ENCODE measurements at places on chromosomes 2 and 18.
A peak's percentile ranks its signal among the peaks of the same experiment; 100 is the strongest.

DNA sequence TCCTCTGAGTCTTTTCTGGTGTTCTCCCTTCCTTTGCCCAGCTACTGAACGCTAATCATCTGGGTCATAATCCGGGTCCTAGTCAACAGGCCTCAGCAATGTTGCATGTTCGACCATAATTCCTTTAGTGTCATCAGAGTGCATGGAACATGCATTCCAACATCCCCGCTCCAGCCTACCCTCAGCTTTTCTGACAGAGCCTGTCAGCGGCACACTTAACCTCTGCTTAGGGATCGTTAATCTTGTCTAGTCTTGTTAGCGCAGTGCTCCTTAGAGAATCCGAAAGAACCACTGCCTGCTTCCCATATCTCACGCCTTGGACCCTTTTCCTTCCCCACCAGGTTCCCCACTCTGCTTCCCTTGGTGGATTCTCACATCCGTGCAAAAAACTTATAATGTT lies 767.9 kb upstream of the ID2 start:
- H3K27me3 ChIP-seq, result no peaks in the 10 kb centered on the region
- no peak overlapping the region for H3K4me3 ChIP-seq
- H3K27ac ChIP-seq, result no peak overlapping the region
- no peak for DNase-seq
- no peaks in the 10 kb centered on the region for H3K4me1 ChIP-seq
- H3K36me3 ChIP-seq, result no peaks in the 10 kb centered on the region

GRCh38 chr2:175690113-175690837 lies 311.8 kb downstream of the LNPK start:
- DNase-seq, result peak; percentile 7
- no peaks in the 10 kb centered on the region for H3K4me1 ChIP-seq
- H3K27ac ChIP-seq, result no peak overlapping the region

DNA sequence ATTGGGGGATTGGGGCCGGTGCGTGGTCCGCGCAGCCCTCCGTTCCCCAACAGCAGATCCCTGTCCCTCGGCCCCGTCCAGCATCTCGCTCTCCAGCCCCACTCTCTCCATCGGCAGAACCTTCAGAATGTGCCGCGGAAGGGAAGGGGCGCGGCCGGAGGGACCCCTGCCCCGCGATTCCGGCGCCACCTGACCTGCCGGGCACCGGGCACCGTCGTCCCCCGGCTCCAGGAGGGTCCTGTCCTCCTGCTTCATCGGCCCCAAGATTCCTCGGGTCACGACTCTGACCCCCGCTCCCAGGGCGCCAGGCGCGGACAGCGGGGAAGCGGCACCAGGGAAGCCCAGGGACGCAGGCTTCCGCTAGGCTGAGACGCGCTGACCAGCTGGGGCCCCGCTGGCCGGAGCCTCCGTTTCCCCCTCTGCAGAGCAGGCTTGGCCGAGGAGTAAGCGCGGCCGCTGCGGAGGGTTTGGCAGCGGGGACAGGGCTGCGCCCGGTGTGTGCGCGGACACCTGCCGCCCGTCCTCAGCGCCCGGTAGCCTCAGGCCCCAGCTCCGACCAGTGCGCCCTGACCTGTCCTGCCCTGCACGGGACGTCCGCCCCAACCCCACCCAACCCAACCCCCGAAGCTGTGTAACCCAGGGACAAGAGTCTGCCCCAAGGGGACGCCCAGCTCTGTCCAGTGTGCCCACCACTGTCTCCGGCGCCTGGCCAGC lies 16.8 kb upstream of the BOK start:
- H3K27ac ChIP-seq, result no peak overlapping the region
- peaks cover 2% of the 10 kb centered on the region for H3K4me1 ChIP-seq
- no peak overlapping the region for H3K4me3 ChIP-seq
- H3K27me3 ChIP-seq, result peaks cover 26% of the 10 kb centered on the region
- H3K36me3 ChIP-seq, result no peaks in the 10 kb centered on the region

- no peak overlapping the region for H3K27ac ChIP-seq
- H3K36me3 ChIP-seq, result no peaks in the 10 kb centered on the region
- DNase-seq, result no peak
- no peaks in the 10 kb centered on the region for H3K27me3 ChIP-seq
These were observed 106.8 kb upstream of the RND3 start for GRCh38 chr2:150594299-150594698.

- no peaks in the 10 kb centered on the region for H3K27me3 ChIP-seq
- H3K4me3 ChIP-seq, result peak overlapping the region; percentile 76
- peaks cover 31% of the 10 kb centered on the region for H3K36me3 ChIP-seq
- H3K27ac ChIP-seq, result peak overlapping the region; percentile 94
- DNase-seq, result no peak
These were observed 98.4 kb downstream of the ZFP36L2 start for GRCh38 chr2:43127941-43128558.

DNA sequence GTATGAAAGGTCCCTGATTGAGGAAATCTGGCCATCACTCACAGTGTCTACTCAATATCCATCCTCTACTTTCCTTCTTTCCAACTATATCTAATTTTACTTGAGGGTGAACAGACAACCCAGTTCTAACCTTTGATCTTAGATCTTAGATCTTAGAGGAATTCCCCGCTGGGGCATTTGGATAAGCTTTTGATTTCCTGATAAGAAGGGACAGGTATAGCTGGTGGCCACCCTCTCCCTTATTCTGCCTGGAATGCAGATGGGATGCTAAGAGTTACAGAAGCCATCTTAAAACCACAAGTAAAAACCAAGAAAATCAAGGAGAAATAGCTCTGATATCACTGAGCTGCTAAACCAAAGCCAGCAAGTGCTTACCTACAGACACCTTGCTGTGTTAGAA lies 77.2 kb upstream of the ACSL3 start:
- no peaks in the 10 kb centered on the region for H3K36me3 ChIP-seq
- no peak for DNase-seq
- H3K4me1 ChIP-seq, result no peaks in the 10 kb centered on the region

GRCh38 chr18:46429649-46430224 lies 227.3 kb downstream of the LOXHD1 start:
- no peak overlapping the region for H3K4me3 ChIP-seq
- H3K27ac ChIP-seq, result no peak overlapping the region
- H3K36me3 ChIP-seq, result no peaks in the 10 kb centered on the region
- H3K4me1 ChIP-seq, result no peaks in the 10 kb centered on the region

DNA sequence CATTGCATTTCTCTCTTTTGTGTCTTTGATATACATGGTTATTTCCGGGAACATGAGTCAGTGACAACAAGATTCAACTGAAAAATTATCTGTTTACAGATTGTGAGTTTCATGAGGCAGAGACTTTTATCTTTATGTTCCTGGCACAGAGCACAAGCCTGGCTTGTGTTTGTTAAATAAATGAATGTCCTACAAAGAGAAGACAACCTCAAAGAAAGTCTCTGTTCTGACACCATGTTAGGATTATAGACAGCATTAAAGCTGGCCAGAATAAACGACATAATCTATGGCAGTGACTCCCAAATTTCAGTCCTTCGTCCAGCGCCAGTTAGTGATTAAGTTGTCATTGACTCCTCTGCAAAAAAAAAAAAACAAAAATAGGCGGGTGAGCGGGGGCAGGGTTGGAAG lies 97.4 kb upstream of the DNAJC10 start:
- H3K4me1 ChIP-seq, result no peaks in the 10 kb centered on the region
- no peaks in the 10 kb centered on the region for H3K36me3 ChIP-seq
- no peak overlapping the region for H3K4me3 ChIP-seq
- DNase-seq, result no peak
- H3K27me3 ChIP-seq, result peaks cover 21% of the 10 kb centered on the region

- H3K27me3 ChIP-seq, result no peaks in the 10 kb centered on the region
- H3K4me3 ChIP-seq, result no peak overlapping the region
- H3K4me1 ChIP-seq, result no peaks in the 10 kb centered on the region
- H3K36me3 ChIP-seq, result no peaks in the 10 kb centered on the region
These were observed 91.5 kb upstream of the PARD3B start for GRCh38 chr2:204453730-204454167.

- peak overlapping the region; percentile 92 for H3K4me3 ChIP-seq
- peak overlapping the region; percentile 96 for H3K27ac ChIP-seq
- no peak for DNase-seq
- H3K4me1 ChIP-seq, result peaks cover 41% of the 10 kb centered on the region
- H3K36me3 ChIP-seq, result peaks cover 21% of the 10 kb centered on the region
These were observed 1.4 kb downstream of the PSME4 start for GRCh38 chr2:53969285-53969967.

DNA sequence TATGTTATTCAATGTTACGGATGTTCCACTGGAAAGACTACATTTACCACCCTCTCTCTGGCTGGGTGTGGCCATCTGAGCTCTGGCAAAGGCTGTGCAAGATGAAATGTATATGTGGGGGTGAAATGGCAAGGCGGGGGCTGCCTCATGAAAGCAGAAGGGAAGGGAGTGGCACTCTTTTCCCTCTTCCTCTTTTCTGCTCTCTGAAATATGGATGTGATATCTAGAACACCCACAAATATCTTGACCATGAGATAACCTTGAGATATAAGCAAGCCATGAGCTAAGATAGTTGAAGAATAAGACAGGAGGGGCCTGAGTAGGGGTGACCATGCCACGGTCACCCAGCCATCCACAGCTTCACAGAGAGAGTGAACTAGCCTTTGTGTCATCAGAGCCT lies 367.8 kb upstream of the ID2 start:
- no peaks in the 10 kb centered on the region for H3K27me3 ChIP-seq
- H3K36me3 ChIP-seq, result peaks cover 1% of the 10 kb centered on the region
- H3K4me1 ChIP-seq, result peaks cover 71% of the 10 kb centered on the region
- no peak overlapping the region for H3K4me3 ChIP-seq
- DNase-seq, result no peak

DNA sequence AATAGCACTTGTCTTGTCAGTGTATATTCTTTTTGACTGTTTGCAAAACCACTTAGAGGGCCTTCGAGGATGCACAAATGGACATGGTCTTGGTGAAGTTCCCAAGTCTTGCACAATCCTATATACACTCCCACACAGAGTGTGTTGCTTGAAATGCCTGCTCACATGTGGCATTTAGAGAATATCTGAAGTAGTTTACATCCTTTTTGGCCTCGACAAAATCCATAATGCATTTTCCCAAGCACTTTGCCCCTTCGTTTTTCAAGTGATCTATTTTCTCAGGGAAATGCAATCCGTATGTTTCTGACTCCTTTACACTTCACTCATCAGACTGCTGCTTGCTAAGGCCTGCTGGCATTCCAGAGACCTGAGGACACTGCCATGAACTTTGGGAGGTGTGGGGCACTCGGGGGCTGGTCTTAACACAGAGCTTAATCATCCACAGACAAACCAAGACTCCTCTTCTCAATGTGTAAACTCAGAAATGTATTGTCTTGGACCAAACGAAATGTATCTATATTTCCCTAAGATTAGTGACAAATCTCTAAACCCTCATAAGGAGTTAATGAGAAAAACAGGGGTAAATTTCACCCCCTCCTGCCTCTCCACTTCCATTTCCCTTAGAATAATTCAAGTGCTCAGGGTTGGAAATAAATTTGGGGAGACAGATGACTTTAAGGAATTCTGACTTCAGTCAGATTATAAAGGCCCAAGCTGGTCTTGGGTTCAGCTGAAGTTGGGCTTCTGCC lies 219.3 kb upstream of the APCDD1 start:
- DNase-seq, result no peak
- H3K36me3 ChIP-seq, result no peaks in the 10 kb centered on the region
- no peaks in the 10 kb centered on the region for H3K4me1 ChIP-seq
- H3K27ac ChIP-seq, result no peak overlapping the region

- H3K27ac ChIP-seq, result no peak overlapping the region
- no peaks in the 10 kb centered on the region for H3K27me3 ChIP-seq
- no peaks in the 10 kb centered on the region for H3K4me1 ChIP-seq
These were observed 41.2 kb downstream of the CCDC68 start for GRCh38 chr18:54918060-54918459.

- H3K36me3 ChIP-seq, result no peaks in the 10 kb centered on the region
- H3K4me3 ChIP-seq, result no peak overlapping the region
- no peak overlapping the region for H3K27ac ChIP-seq
- H3K4me1 ChIP-seq, result no peaks in the 10 kb centered on the region
- H3K27me3 ChIP-seq, result peaks cover 7% of the 10 kb centered on the region
- no peak for DNase-seq
These were observed 15.7 kb upstream of the C2orf69 start for GRCh38 chr2:199895406-199895805.

- H3K4me1 ChIP-seq, result peaks cover 8% of the 10 kb centered on the region
- no peaks in the 10 kb centered on the region for H3K27me3 ChIP-seq
These were observed 405.8 kb upstream of the ID2 start for GRCh38 chr2:8276026-8276425.

DNA sequence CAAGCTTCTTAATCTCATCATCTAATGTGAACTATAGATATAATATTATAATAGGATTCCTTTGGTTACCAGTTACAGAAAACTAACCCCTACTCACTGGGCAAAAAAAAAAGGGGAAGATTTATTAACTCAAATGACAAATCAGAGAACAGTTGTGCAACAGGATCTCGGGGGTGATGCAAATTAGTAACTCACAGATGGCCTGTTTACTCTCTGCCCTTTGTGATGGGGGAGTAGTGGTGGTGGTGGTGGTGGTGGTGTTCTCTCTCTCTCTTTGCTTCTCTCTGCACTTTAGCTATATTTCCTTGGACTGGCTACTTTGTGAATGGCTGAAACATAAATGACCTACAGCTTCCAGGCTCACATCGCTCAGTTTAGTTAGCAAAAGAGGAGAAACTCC lies 59.0 kb downstream of the TMEM247 start:
- peaks cover 69% of the 10 kb centered on the region for H3K4me1 ChIP-seq
- DNase-seq, result no peak
- peaks cover 13% of the 10 kb centered on the region for H3K36me3 ChIP-seq
- peak overlapping the region; percentile 32 for H3K27ac ChIP-seq

DNA sequence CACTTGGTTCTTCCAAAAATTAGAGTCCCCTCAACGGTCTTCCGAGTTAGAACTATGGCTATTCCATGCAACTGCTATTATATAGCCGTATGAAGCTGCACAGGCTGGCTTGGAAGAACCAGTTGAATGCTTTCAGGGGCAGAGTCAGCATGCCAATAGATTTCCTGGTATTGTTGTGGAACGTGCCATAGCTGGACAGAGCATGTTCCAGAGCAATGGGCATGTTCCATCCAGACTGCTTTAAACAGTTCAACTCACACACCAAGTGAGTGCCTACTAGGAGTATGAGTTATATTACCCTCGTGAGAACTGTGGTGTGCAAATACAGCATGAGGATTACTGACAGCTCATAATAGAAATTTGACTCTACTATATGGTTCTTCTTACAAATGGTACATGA lies 682.0 kb downstream of the SATB2 start:
- no peaks in the 10 kb centered on the region for H3K27me3 ChIP-seq
- no peak for DNase-seq
- H3K4me3 ChIP-seq, result no peak overlapping the region
- H3K4me1 ChIP-seq, result no peaks in the 10 kb centered on the region
- no peaks in the 10 kb centered on the region for H3K36me3 ChIP-seq

GRCh38 chr18:46720092-46720491 lies 36.8 kb downstream of the ST8SIA5 start:
- H3K4me3 ChIP-seq, result no peak overlapping the region
- H3K27me3 ChIP-seq, result peaks cover 59% of the 10 kb centered on the region
- H3K36me3 ChIP-seq, result no peaks in the 10 kb centered on the region
- no peaks in the 10 kb centered on the region for H3K4me1 ChIP-seq
- no peak overlapping the region for H3K27ac ChIP-seq
- DNase-seq, result no peak

- peaks cover 20% of the 10 kb centered on the region for H3K4me1 ChIP-seq
- no peak overlapping the region for H3K27ac ChIP-seq
- peaks cover 29% of the 10 kb centered on the region for H3K36me3 ChIP-seq
- no peaks in the 10 kb centered on the region for H3K27me3 ChIP-seq
- no peak for DNase-seq
- H3K4me3 ChIP-seq, result no peak overlapping the region
These were observed 2.4 kb upstream of the RPS7 start for GRCh38 chr2:3572620-3573019.

GRCh38 chr2:111638274-111638877 lies 245.6 kb downstream of the ANAPC1 start:
- no peak overlapping the region for H3K27ac ChIP-seq
- DNase-seq, result no peak
- no peak overlapping the region for H3K4me3 ChIP-seq
- H3K4me1 ChIP-seq, result no peaks in the 10 kb centered on the region
- H3K36me3 ChIP-seq, result no peaks in the 10 kb centered on the region
- H3K27me3 ChIP-seq, result peaks cover 5% of the 10 kb centered on the region

Measured in effector memory CD8-positive, alpha-beta T cell (primary cell).